ENCODE measurements at places on chromosomes 3 and 15.

DNA sequence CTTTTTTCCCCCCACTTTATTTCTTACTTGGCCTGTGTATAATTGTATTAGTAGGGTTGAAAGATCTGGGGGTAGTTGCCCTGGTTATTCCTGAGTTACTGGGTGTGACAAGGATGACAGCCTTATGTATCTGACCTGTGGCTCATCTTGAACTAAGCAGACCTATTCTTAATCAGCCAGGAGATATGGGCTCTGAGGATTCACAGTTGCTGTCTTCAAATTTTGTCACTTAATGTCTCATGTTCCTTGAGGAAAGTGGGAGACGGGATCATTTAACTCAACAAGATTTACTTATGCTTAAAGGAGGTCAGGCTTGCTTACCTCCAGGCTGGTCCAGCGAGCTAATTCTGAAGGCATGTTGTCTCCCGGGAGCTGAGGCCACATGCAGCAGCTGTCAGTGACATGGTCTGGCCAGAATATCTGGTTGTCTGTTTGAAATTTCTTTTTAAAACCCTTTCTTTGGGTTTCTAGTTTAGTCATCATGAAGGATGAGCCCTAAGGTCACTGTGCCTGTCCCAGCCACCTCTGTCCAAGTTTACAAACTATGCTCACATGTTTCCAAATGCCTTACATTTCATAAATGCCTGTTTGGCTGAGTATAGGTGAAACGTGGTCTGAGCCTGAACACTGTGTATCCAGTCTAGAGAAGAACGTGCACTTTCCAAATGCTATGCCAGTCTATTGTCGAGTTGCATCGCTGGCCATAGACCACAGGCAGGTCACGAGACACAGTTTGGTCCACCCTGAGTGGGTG is 26.8 kb downstream of the LRTM1 start:
- DNase-seq: no peak

DNA sequence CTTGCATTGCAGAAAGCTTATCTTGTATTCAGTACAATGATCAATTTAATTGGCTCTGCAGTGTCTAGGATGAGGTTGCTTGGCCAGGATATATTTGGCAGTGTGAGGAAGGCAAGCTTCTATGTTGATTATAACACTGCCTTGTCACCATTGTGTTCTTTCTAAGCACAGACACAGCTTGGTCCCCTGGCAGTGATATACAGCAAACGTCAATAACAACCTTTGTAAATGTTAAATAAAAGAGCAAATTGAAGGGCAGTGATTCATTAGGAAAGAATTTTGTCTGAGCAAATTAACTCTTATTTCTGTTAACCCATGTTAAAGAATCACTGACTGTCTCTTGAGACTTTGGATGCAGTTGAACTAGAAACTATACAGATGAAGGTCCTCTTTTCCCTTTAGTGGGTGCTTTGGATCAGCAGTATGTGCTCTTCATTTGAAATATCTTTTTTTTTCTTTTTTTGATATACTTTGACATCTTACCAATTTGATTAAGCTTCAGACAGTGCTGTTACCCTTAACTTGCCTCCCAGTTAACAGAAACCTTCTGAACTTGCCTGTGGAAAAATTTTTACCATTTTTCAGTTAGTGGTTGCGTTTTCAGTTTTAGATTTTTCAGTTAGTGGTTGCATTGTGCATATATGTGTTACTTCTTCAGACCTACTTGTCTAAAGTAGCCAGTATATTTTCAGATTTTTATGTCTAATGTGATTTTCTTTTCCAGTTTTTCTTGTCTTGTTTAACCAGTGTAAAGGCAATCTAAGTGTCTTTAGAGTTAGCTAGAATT is 199.8 kb downstream of the TCF12 start:
- DNase-seq: no peak

GRCh38 chr3:99502871-99503270 is 135.5 kb upstream of the COL8A1 start:
- no peak for DNase-seq

- DNase-seq: no peak
These were observed 27.3 kb downstream of the PDZRN3 start for GRCh38 chr3:73597476-73597875.

DNA sequence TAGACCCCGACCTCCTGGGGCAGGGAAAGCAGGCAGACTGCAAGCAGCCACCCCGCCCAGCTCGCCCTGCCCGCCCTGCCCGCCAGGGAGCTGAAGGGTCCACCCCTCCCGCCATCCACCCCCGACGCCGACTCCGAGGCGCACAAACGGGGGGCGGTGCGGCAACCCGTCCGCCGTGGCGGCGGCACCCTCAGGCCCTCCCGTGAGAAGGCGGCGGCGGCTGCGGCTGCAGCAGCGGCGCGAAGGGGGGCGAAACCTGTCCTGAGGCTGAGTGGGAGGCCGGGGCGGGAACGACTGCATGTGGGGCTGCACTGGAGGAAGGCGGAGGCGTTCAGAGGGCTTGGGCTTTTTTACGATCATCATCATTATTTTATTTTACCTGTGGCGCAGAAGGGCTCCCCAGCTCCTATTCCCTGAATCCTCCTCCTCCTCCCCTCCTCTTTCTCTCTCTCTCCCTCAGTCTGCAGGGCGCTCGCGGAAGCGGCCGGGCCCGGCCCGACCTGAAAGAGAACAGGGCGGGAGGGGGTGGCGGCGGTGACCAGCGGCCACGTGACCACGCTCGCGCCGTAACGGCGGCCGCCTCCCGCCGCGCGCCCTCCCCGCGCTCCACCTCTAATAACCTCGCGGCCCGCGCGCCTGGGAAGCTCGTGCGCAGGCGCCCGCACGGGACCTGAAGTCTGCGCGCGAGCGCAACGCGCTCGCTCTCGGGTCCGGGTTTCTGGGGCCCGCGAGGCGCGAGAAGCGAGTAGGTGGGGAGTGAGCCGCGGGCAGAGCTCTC is at the start of gene TBC1D5:
TBC1D5 (minus strand) TSS at position 530 of the 778 bp plus-strand sequence. CDS start 234,061 bp downstream, outside the sequence.
- peak; percentile 94 for DNase-seq

GRCh38 chr3:88930611-88931010 is 176.8 kb upstream of the EPHA3 start:
- no peak for DNase-seq

- no peak for DNase-seq
These were observed 75.5 kb downstream of the ADAMTS9 start for GRCh38 chr3:64612082-64612860.

GRCh38 chr15:88982304-88982945 is 69.2 kb upstream of the MFGE8 start:
- DNase-seq: no peak

- no peak for DNase-seq
These were observed 77.7 kb upstream of the ACAN start for GRCh38 chr15:88725305-88726210.

- no peak for DNase-seq
These were observed 27.6 kb downstream of the SLC6A6 start for GRCh38 chr3:14430053-14430452.

DNA sequence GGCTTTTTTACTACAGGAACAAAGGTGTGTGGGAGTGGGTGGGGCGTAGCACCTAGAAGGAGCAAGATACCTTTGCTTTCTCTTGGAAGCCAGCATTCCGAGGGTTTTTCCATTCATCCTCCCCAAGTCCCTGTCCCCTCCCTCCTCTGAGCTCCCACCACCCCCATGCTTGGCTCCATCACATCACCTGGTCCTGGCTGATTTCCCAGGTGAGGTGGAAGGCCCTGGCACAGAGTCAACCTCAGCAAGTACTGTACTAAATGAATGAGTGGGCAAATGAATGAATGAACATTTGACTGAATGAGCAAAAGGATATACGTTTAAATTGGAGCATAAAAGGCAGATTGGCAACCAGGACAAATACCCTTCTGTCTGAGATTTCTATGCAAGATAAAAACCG is 45.4 kb downstream of the DZIP1L start:
- DNase-seq: no peak

DNA sequence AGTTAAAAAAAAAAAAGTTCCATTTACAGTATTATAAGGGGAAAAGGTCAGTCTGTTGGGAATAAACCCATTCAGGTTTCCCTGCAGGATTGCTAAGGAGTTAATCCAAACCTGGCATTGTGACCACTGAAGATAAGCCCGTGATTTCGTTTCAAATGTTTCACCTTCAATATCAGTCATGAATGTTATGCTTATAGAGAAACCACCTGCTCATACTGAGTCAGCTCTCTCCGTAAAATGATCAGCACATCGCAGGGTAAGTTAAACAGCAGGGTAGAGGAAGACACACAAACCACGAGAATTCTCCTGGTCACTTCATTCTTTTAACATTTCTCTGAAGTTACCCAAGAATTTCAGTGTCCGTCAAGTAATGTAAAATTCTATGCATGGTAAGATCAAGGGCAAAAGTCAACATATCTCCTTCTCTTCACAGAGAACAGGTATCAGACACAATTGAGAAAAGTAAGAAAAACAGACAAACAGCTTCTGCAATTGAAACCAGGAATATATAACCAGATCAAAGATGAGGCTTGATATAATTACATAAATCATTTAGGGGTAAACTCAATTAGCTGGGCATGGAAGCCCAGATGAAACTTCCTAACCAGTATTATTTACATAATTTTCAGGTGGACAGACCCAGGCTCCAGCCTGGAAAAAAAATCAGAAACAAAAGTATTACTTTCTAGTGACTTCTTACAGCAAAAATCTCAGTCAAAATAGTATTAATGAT is 67.6 kb upstream of the ARHGEF3 start:
- no peak for DNase-seq

DNA sequence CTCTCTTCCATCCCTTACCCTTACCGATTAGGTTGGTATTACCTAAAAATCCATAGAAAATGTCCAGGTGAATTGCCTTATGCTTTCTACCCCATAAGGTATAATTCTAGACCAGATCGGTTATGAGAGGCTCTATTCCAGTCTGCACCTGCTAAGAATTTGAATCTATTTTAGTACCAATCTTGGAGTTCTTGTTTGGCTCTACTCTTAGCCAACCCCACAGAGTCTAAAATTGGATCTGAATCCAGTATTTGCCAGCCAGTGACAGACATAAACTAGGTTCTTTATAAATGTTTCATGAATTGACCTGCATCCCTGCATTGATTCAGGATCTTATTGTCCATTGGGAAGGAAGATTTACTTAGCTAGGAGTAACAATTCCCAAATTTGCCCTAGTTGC is 6.5 kb downstream of the KLHL24 start:
- DNase-seq: no peak

- DNase-seq: no peak
These were observed 14.0 kb downstream of the MEGF11 start for GRCh38 chr15:66239514-66239913.

DNA sequence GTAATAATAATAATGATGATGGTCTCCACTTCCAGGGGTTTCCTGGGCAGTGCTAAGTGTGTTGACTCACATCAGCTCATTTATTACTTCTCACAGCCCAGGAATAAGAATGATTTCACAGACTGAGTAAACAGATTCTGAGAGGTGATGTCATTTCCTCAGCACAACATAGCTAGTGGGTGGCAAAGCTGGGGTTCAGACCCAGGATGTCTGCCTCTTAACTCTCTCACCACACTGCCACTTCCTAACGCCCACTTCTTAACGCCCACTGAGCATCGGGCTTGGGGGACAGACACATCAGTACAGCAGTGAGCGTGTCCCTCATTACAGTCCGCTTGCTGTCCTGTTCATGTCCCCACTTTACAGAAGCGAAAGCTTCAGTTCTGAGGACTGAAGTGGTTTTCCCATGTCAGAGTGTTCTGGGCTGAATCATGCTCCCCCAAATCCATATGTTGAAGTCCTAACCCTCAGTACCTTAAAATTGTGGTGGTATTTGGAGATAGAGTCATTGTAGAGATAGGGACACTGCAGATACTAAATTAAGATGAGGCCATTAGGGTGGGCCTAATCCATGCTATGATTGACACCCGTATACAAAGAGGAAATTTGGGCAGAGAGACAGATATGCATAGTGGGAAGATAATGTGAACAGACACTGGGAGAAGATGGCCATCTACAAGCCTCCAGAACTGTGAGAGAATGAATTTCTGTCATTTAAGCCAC is 68.0 kb downstream of the ATP2B2 start:
- DNase-seq: no peak

DNA sequence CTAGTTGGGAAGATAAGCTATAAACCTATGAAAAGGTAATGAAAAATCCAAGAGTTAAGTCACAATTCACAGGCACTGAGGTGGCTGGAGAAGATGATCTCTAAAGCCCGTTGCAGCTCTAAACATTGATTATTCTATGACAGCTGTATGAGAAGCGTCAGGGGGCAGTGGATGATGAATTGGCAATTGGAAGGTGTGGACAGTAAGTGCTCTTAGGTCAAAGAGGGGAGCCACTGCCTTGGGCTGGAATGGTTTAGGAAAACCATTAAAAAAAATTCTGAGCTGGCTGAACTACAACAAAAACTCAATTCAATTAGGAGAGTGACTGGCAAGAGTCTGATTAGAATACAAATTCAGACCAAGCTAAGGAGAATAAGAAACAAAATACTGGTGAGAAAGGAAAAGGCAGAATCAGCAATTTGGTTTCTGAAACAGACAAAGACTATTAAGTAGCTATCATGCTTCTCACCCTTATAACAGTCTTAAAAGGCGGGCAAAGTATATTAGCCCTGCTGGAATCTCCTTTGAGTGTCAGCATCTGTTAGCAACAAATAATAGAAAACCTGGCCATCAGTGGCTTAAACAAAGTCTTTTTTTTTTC is 8.8 kb upstream of the NMD3 start:
- no peak for DNase-seq

DNA sequence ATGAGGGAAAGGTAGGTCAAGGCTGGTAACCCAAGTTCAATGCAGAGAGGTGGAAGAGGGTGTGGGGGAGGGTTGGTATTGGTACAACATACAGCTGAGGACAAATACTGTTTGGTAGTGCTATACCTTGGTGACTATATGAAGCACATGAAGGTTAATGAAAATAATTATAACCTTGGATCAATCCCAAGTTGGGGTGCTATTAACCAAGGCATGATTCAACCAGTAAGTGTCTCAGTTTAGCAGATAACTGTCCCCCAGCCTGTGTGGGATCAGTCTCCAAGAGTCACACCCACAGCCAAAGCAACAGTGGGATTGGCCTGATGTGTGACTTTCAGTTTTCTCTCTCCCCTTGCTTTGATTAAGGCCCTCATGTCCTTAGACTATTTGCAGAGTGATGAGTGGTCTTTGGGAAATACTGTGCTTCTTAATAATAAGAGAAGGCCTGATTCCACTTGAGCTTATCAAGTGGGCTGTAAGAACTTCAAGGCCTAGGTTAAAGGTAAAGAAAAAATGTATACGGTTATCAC is 80.8 kb downstream of the EOMES start:
- DNase-seq: no peak

DNA sequence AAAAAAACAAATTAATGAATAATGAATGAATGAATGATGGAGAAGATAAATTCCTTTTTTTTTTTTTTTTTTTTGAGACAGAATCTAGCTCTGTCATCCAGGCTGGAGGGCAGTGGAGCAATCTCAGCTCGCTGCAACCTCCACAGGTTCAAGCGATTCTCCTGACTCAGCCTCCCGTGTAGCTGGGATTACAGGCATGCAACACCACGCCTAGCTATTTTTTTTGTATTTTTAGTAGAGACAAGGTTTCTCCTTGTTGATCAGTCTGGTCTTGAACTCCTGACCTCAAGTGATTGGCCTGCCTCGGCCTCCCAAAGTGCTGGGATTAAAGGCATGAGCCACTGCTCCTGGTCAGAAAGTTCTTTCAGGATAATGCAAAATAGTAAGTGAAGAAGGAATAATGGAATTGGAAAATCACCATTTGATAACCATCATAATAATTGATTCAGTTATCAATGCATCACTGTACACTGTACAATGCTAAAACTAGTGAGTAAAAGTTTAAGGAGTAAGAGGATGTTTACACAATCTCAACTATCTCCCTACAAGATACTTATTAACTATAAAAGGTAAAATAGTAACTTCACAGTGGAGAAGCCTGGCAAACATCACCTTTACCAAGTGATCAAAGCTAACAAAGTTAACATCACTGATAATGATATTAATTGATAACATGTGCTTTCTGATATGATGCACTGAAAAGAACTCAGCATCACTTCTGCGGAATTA is 12.3 kb upstream of the INO80 start:
- DNase-seq: no peak

Data from HT-29 (cell line).